Naive thymus-derived CD8-positive, alpha-beta T cell (primary cell): ENCODE measurements at places on chromosomes 13 and 19.

DNA sequence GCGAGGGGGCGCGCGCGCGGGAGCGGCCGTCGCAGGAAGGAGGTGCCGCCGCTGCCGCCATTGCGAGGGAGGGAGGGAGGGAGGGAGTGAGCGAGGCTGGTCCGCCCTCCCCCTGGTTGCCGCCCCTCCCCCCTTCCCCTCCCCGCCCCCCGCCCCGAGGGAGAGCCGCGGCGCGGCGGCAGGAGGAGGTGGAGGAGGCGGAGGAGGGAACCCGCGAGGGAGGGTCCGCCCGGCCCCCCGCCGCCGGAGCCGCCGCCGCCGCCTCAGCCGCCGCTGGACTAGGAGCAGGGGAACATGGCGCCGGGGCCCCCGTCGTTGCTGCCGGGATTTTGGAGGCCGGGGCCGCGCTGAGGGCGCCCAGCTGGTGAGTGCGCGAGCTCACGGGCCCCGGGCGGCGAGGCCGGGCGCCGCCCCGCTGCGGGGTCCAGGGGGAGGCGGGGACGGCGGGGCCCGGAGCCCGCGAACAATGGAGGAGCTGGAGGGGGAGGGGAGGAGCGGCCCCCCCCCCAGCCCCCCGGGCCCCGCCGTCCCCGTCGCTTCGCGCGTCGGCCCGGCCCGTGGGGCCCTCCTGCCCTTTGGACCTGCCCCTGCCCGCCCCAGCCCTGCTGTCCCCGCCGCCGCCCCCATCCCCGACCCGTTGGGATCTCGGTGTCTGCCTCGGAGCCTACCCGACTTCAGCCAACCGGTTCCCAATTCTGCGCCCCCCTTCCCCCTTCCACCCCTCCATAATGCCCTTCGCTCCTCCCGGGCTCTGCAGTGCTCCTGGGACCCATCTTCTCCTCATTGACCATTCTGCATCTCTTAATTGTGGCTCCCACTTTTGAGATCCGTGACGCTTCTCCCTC is at the start of gene ARHGAP35:
Gene ARHGAP35 (plus strand): TSS at position 152 of the 845 bp plus-strand sequence. CDS start 57,679 bp downstream, outside the sequence.
- no peak for DNase-seq

DNA sequence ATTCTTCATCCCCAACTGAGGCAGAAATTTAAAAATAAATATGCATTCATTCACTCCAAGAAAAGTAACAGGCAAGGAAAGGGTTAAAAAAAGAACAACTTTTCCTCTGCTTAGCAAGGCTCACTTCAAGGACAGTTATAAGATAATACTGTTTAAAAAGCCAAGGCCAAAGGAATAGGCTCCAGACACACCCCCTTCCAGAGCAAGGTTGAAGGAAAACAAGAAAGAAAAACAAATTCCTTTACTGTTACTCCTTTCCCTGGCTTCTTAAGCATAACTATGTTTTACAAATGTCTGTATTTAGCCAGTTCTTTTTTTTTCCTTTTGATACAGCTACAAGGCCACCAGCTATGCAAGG is 8.5 kb downstream of the SIGLEC11 start:
- no peak for DNase-seq

- DNase-seq: no peak
Measured at GRCh38 chr19:3136684-3137055, 837 bp downstream of the GNA15 start.

DNA sequence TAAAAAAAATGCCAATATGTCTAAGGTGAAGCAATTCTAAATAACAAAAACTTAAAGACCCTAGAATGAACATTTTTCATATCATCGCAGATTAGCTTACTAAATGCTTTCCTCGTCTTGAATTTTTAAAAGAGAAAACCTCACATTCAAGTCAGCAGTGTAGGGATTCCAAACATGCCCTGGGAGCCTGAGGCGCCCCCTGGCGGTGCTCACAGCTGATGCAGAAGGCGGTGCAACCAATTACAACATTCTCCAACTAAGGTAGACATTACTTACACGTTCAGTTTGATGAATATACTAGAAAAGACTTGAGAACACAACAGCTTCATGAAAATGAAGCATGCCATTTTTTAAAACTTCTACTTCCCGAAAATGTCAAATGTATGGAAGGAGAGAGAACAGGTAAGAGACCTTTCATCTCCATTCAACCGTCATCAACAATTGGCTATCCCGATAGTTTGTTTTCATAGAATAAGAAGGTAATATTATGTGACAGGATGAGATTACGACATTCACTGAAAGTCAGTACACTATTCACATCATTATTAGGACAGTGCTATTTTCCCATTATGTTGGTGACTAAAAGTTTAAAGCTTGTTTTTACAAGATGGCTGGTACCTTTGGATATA is 304.4 kb downstream of the DCLK1 start:
- no peak for DNase-seq

- no peak for DNase-seq
Measured at GRCh38 chr13:47076500-47076899, 179.6 kb upstream of the HTR2A start.

- no peak for DNase-seq
Measured at GRCh38 chr13:111407381-111408131, 87.1 kb downstream of the TEX29 start.

DNA sequence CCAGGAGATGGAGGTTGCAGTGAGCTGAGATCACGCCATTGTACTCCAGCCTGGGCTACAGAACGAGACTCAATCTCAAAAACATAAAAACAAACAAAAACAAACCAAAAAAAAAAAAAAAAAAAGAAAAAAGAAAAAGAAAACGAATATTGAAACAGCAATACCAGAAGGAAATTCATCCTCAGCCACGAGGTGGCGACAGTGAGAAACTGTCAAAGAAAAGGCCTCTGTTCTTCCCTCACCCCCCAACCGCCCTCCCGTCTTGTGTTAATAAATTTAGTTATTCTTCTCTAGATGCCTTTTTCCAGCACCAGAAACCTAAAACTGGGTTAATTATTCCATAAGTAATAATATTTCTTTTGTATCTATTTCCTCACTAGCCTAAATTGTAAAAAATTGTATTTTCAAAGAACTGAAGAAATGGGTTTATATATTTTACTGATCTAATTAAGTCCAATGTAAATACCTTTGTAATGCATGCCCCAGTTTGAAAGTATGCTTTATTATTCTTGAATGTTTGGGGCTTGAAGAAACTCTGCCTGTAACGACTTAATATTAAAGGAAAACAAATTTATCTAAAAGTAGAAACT is 38.6 kb downstream of the LIG4 start:
- peak; percentile 72 for DNase-seq

GRCh38 chr13:32040052-32040642 is 8.6 kb downstream of the FRY start:
- no peak for DNase-seq

DNA sequence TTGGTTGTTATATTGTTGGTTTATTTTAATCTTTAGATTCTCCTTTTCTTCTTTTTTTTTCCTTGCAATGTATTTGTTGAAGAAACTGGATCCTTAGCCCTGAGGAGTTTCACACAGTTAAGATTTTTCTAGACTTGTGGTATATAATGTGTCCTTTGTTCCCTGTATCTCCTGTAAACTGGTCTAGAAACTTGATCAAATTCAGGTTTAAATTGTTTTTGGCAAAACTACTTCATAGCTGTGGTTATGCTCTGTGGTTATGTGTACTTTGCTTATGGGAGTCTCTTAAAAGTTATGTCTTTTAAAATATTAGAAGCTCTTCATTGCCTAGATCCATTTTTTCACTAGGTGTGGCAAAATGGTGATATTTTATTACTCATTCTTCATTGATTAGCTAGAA is 3.7 kb upstream of the MTRF1 start:
- peak; percentile 49 for DNase-seq

GRCh38 chr19:14150041-14150769 is 13.8 kb upstream of the ASF1B start:
- no peak for DNase-seq

- DNase-seq: no peak
Measured at GRCh38 chr19:55440411-55441105, 2.5 kb downstream of the SHISA7 start.

GRCh38 chr13:40776232-40776631 is 5.2 kb upstream of the MRPS31 start:
- DNase-seq: no peak

DNA sequence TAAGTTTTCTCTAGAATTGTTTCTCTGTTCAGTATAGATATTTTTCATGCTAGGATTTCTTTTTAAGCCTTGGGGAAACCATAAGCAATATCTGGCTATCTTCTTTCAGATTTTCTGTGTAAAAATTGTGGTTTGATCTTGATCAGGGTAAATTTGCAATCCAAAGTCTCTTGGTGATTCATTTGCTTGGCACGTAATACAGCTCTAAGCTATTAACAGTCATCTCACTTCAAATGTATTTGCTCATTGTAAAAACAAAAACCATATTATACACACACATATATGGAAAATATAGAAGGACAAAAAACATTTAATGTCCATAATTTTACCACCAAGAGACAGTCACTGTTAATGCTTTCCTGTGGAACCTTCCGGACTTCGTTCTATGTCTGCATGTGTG is 191.0 kb downstream of the SHISA2 start:
- no peak for DNase-seq

DNA sequence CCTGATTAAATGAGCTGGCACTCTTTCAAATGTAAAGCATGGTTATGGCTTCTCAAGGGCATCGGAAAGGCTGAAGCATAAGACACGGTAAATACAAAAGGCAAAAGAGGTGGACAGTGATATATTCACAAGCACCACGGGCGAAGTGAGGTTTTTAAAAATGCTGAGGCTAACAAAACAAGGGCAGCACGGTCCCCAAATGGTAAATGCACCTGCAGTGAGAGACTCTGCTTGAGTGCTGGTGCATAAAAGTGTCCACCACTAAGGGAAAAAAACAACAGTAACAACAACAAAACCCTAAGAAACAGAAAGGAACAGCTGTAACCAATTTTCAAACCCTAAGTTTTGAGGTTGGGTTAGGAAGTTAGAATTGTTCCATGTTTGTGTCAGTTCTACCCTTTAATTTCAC is 234.9 kb downstream of the PCDH9 start:
- no peak for DNase-seq

DNA sequence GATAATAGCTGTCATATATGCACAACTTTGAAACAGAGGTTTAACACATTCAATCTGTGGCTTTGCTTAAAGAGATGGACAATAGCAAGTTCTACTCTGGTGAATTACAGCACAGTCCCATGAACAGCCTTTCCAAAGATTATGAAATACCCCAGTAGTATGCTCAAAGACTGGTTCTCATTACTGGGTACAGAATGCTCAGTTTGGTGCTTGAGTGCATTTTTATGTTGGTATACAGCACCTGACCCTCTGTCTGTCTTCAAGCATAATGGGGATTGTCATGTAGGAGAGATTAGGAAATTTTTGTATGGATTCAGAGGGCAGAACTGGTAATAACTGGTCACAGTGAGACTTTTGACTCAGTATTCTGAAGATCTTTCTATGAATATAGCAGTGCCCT is 7.6 kb downstream of the LMO7 start:
- no peak for DNase-seq

- DNase-seq: no peak
Measured at GRCh38 chr13:35475212-35475959, 1.1 kb downstream of the MAB21L1 start.

- DNase-seq: peak; percentile 88
Measured at GRCh38 chr19:42295831-42296525, 6.0 kb upstream of the PRR19 start.

DNA sequence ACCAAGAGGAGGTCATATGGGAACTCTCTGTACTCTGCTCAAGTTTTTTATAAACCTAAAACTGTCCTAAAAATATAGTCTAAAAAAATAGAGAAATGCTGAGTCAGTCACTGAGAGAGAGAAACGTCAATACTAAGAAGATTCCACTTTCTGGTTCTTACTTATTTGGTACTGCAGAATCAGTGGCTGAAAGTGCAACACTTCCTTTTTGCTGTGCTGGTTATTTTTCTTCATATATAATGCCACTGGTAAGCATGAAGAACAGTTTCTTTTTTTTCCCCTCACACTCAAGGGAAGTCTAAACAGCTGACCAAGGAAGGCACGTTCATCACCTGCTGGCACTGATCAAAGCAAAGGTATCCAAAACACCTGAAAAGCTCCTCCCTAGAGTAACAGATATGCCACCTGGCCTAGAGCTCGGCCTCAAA is 44.3 kb upstream of the N4BP2L1 start:
- DNase-seq: no peak

GRCh38 chr19:47658431-47659348 is 49.8 kb downstream of the BICRA start:
- DNase-seq: no peak

DNA sequence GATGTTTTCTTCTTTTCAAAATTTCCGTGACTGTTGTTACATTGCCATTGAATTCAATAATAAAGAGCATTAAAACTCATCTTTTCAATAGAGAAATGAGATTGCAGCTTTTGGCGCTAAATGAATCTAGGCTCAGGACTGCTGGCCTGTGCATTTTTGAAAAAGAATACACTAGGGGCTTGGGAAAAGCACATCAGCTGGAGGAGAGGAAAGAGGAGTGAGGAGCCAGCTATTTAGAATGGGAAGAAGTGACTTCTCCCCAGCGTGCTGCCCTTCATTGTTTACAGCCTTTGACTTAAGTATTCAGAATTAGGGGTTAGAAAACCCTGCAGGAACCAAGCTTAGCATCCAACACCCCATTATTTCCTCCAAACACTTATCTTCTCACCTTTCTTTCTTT is 43.3 kb downstream of the TNFSF11 start:
- DNase-seq: no peak

- DNase-seq: no peak
Measured at GRCh38 chr13:60973529-60973928, 442.1 kb downstream of the PCDH20 start.

- no peak for DNase-seq
Measured at GRCh38 chr13:25783076-25783475, 268.7 kb downstream of the SHISA2 start.

DNA sequence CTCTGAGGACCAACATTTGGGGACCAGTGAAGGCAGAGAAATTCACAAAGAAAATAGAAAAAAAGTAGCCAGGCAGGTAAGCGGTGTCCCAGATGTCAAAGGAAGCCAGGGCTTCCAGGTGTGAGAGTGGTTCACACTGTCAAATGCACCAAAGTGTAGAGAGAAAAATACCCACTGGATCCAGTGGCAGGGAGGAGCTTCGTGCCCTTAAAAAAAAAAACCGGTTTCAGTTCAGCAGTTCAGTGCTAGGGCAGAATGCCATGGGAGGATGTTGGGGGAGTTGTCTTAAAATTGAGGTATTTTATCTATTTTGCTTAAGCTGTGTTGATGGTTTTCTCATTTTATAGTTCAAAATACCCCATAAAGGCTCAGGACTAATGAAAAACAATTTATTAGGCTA is 47.8 kb upstream of the C1QTNF9 start:
- DNase-seq: peak; percentile 54

- no peak for DNase-seq
Measured at GRCh38 chr13:97234236-97234635, 12.1 kb downstream of the MBNL2 start.

DNA sequence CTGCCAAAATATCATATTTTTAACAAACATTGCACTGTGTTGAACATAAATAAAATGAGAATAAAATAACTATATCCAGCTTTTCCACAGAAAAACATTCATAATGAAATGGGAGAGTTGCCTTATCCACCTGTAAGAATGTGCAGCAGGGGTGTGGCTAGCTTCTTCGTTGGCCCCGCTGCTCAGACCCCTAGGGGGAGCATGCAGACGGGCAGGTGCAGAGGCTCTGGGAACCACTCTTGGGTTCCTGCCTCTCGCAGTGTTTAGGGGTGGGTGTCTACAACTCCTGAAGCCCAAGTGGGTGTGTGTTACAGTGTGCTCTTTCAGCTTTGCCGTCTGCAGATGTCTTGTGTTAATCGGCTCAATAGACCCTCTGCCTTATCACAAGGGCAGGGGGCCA is 121.7 kb downstream of the SLITRK5 start:
- DNase-seq: no peak
